ENCODE measurements at places on chromosomes 16 and 17. TPM values are rescaled to one million over a fixed set of nuclear protein-coding genes. Genes with fewer than 3 reads are reported as not detected.

DNA sequence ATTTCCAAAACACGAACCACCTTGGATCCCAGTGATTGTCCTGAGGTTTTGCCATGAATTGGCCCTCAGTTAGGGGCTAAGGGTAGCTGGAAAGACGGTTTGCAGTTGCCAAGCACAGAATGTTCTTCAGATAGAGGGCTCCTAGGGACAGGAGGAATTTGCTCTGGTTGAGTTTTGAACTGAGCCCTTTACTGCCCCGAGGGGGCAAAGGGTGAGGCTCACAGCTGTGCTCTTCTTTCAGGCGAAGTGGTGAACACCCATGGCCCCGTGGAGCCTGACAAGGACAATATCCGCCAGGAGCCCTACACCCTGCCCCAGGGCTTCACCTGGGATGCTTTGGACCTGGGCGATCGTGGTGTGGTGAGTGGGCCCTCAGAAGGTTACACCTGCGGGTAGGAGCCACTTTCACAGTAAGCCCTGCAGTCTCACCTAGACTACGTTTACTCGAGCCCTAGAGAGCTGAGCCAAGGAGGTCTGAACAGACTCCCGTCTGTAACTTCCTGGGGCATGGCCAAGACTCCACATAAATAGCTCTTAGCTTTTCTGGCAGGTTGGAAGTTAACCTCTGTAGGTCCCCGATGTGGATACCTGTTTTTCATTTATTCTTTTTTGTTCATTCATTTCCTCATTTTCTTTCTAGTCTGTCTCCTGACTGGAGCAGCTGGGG lies 32.5 kb downstream of the NMT1 start:
- no peak for DNase-seq

DNA sequence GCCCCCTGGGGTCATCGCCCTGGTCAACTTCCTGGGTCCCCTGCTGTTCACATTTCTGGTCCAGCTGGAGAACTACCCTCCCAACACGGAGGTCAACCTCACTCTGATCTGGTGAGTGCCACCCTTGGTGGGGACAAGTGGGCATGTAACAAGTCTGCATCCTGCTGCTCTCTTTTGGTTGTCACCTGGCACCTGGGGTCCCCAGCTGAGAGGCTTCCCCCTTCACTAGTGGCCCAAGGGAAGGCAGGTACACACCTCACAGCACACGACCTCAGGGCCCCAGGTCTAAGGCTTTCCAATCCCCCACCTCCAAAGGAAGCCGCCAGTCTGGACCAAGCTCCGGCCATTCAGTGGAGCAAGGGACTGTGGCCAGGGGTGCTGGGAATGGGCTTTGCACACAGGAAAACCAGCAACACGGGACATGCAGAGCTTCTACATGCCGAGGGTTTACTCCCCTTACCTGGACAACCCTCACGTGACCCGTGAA lies 4.4 kb downstream of the TMC8 start:
- no peak for DNase-seq

DNA sequence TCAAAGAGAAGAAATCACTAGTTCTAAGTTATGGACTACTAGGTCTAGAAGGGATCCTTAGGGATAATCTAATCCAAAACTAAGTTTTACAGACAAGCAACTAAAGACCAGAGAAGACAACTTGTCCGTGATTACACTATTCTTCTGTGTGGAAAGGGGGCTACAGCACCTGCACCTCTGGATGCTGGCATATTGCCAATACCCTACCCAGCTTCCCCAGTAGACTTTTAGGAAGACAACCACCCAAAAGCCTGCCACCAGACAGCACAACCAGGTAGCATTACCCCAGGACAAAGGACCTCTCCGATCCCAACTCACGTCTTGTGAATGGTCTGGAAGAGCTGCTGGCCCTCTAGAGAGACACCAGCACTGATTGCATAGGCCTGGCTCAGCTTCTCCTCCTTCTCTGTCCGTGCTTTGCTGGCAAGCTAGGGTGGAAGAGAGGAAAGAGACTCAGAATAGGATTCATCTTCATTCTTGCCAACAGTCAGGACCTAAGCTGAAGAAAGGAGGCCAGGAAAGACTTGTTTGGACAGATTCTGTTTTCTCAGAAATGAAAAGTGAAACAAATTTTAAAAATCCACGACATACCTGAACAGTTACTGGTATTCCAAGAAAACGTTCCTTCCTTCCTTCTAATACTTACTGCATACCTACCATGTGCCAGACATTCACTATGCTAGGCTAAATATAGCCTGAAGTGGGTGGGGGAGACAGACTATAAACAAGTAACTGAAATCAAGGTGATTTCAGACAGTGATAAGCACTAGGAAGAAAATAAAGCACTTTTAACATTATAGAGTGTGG lies 25.3 kb upstream of the TMEM101 start:
- DNase-seq, result no peak

RAP1GAP2 gene
- total RNA-seq, result 7.7 TPM

P2RX5 gene
- total RNA-seq, result 2,596 TPM

DNA sequence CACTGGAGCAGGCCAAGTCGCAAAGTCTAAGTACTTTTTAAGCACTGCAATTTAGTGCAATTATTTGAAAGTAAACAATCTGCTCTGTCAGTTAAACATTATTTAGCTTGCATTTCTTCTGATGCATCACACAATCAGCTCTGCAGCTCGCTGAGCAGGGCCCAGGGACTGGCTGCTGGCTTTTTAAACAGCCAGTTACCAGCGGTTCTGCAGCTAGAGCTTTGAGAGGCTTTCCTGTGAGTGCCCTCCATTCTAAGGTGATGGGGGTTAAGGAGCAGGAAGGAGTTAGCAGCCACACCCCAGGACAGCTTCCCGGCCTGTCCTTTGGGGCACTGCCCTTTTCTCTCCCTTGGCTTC lies 154.3 kb downstream of the SALL1 start:
- no peak for DNase-seq
